ENCODE measurements at places on chromosomes 2 and 18. TPM values are rescaled to one million over a fixed set of nuclear protein-coding genes. Genes with fewer than 3 reads are reported as not detected.

GRCh38 chr2:52698408-52698807 lies 1069.2 kb upstream of the CHAC2 start:
- no peak for DNase-seq

- DNase-seq: no peak
Measured at GRCh38 chr18:484749-485464, 15.6 kb downstream of the COLEC12 start.

DNA sequence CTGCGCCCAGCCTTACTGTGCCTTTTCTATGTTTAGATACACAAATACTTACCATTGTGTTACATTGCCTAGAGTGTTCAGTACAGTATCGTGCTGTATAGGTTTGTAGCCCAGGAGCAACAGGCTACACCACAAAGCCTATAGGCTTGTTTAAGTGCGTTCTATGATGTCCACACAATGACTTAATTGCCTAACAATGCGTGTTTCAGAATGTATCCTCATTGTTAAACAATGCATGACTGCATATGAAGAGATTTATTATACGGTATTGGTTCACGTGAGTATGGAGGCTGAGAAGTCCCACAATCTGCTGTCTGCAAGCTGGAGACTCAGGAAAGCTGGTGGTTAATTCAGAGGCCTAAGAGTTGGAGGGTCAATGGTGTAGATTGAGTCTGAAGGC lies 46.1 kb upstream of the MGAT4A start:
- no peak for DNase-seq

DNA sequence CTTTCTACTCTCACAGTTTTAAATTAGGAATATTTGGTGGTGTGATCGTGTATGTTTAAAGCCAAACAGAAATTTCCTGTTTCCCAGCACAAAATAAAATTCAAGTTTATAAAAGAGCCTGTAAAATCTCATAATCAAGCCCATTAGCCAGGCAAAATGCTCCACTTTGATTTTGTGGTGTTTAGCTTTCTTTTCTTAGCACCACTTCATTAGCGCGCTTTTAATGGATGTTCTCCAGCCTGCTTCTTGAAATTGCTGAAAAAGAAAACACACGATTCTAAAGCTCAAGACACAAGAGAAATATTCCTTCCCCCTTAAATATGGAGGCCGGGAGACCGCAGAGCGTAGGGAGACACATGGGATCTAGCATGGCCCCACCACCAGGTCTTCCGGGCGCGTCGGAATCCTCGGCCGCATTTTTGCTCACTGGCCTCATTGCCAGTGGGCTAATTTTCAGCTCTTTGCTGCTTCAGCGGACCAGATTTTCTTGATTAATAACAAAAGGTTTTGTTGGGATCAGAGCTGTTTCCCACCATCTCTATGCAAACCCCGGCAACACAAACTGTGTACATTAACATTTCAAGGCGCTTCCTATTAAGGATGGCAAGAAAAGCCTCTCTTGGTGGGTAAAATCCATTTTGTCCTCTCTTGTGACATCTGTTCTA lies 40.4 kb upstream of the ID2 start:
- no peak for DNase-seq

DNA sequence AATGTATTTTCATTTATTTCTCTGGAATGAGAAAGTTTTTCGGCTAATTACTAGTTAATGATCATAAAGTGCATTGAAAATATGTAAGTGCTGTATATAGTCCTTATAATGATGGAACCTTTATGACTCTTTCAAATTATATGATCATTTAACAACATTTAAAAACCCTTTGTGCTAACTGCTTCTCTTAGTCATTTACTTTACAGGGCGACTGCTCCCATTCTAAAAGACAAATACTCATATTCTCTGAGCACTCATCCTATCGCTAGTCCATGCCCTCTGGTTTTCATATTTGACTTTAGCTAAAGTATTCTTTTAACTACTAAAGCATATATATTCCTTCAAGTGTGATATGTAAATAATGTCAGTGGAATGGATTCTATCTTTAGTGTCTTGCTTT lies 168.2 kb downstream of the CDH7 start:
- no peak for DNase-seq

GRCh38 chr2:34001557-34001956 lies 402.5 kb upstream of the FAM98A start:
- DNase-seq: no peak

Gene DSG2
- 103 TPM for total RNA-seq

Gene RNF125
- total RNA-seq: 6.1 TPM

- DNase-seq: no peak
Measured at GRCh38 chr2:48870503-48870902, 115.0 kb upstream of the LHCGR start.

Gene LYG1
- total RNA-seq: 1.6 TPM

DNA sequence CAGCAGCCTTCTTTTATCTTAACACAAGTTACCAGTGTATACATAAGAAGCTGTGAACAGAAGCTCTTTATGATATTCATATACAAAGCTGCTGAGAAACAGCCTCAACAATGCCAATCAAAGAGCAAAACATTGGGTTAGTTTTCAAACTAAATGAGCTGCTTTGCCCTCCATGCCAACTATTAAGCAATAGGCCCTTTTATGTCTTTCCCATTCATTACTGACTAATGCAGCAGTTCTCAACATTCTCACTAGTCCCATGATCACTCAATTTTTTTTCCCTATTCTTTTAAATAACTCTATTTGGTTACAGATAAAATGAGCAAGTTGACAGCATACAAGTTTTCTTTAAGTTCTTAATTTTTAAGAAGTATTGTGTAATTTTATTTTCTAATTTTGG lies 57.9 kb upstream of the FRZB start:
- no peak for DNase-seq

Gene STARD6
- not detected for total RNA-seq

- DNase-seq: no peak
Measured at GRCh38 chr2:158143703-158144360, 42.2 kb downstream of the UPP2 start.

Gene GCKR
- 7.6 TPM for total RNA-seq

- no peak for DNase-seq
Measured at GRCh38 chr2:46718784-46719183, 196.8 kb downstream of the MCFD2 start.

DNA sequence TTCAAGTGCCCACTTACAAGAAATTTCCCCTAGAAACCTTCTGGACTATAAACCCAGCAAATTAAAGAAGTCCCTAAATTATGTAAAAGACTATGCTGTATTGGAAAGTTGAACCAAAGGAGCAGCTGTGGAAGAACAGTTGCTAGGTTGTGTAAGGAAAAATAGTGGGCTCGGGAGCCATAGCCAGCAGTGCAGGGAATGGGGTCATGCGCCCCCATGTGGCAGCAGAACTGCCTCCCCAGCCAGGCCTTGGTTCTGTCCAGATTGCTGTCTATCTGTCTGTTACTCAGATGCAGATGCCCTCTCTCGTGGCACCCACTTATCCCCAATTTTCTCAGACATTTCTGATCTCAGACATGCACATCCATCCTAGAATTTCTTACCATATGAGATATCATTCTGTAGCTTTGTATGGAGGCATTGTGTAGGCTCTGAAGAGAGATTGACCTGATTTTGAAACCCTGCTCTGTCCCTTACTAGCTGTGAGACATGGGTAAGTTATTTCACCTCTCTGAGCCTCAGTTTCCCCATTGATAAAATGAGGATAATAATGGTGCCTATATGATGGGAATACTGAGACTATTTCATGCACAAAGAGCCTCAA lies 258.3 kb downstream of the SS18 start:
- peak; percentile 43 for DNase-seq

Gene MROH2A
- total RNA-seq: 1.2 TPM

DNA sequence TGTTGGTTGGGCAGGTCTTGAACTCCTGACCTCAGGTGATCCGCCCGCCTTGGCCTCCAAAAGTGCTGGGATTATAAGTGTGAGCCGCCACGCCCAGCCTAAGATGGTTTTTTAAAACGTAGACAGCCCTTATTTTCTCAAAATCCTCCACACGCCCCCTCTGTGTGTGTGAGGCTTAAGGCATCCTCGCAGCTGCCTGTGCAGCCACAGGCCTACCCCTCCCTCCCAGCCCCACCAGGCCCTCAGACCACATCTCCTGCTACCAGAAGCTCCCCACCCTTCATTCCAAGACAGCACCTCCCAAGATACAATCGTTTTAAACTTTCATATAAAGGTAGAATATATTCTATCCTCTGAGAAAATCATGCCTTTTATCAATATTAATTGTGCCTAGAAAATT lies 4.8 kb downstream of the ANO7 start:
- no peak for DNase-seq

DNA sequence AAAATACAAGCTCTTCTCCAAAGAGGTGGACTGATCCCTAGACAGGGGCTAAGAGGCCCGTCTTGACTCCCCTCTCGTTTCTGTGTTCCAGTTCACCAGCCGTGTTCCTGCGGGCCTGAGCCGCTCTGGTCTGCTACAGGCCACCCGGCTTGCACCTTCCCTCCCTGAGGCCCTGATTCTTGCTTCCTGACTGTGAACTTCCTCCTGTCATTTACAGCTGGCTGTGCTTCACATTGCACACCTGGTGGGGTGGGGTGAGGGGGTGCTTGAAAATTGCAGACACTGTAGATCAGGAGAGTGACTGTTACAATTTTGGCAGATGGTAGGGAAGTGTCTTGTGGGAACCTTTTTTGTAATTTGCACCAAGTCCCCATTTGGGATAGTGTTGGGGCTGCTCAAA lies 64.4 kb downstream of the TSN start:
- DNase-seq: no peak

DNA sequence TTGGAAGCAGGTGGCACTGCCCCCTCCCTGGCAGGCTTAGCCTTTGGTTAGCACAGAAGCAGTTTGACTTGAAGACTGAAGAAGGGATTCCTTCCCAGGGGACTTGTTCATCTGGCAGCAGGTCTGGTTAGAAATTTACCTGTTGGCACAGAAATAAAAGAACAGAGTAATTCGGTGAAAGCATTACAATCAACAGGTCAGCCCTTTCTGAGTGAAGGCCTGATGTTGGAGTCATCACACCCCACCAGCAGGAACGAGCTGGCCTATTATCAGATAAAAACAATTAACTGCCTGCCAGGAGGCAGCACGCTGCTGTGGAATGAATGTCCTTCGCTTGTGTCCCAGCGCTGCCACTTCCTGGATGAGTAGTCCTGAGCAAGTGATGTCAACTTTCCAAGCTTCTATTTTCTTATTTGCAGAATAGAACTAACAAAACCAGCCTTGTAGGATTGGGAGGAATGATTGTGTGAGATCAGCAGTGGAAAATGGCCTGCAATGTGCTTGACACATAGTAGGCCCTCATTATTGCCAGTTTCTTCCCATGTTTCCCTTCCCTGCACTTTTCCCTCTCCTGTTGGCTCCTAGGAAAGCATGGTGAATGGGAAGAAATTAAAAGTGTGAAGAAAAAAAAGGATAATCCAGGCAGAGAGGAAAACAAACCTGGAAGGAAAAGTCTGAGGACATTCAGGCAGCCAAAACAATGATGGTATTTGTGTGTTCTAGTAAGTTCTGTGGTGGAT lies 29.0 kb downstream of the LGALSL start:
- DNase-seq: peak; percentile 77

Gene NGEF
- 12.0 TPM for total RNA-seq

Gene KCNS3
- total RNA-seq: 6.5 TPM

Gene SNTG2
- total RNA-seq: 2.0 TPM

Gene NEU2
- total RNA-seq: not detected

Gene RFTN2
- 5.5 TPM for total RNA-seq

GRCh38 chr2:54726940-54727339 lies 3.5 kb downstream of the EML6 start:
- DNase-seq: no peak
